Activated T-cell treated with anti-CD3 and anti-CD28 coated beads, Interleukin-2, amount 50 U/mL, for 1 hour (primary cell): ENCODE measurements at places on chromosomes 12 and 14.

DNA sequence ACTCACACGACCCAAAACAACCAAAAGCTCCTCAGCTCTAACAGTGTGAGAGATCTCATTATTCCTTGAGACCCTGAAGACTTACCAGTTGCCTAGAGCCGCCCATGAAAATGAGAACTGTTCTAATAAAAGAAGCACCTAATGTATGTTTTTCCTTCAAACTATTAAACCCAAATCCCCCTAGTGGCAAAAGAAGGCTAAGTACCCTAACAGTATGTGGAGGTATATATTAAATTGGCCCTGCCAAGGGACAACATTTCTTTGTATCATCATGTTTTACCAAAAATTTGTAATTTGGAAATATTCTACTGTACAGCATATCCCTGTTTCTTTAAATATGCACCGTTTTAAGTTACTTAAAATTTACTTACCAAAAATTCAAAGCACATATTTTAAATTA, 38.0 kb upstream of the PPFIA2 start:
- no peak for DNase-seq

DNA sequence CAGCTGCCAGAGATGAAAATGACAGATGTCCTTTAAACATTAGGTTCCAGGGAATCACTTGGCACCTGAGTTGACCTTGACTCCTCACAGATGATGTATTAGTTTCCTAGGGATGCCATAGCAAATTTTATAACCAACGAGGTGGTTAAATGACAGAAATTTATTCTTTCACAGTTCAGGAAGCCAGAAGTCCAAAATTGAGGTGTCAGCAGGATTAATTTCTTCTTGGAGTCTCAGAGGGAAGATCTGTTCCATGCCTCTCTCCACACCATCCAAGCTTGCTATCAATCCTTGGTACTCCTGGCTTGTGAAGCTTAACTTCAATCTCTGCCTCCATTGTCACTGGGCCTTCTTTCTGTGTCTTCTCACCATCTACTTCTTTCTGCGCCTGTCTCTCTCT, 249.7 kb upstream of the BTG1 start:
- DNase-seq = no peak

- no peak for DNase-seq
These were observed 59.6 kb upstream of the CPSF6 start for GRCh38 chr12:69179786-69180185.

GRCh38 chr12:32240831-32241230, 134.2 kb downstream of the BICD1 start:
- no peak for DNase-seq

- no peak for DNase-seq
These were observed 4.3 kb downstream of the LRRC74A start for GRCh38 chr14:76830556-76830955.

GRCh38 chr12:42892702-42893551, 303.4 kb upstream of the PRICKLE1 start:
- DNase-seq = no peak

GRCh38 chr12:66345956-66346355, 43.7 kb downstream of the HELB start:
- DNase-seq = no peak

DNA sequence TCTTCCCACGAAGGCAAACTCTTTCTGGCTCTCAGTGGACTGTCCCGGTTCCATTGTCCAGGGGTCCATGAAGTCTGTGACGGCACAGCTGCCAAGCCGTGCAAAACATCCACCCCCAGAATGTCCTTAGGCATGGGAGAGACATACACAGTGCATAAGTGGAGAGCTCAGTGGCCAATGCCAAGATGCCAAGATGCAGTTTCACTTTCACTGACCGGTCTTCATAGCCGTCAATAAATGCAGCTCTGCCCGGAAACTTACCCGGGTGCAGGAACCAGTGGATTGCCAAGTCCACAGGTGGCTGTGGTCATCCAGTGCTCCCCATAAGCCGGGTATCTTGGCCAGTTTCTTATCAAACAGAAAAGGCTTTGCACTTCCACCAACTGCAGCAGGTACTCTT, 162.3 kb downstream of the PTCSC3 start:
- DNase-seq = no peak

GRCh38 chr12:112740387-112740934, 51.1 kb upstream of the RPH3A start:
- DNase-seq = no peak

GRCh38 chr14:47763188-47763854, 87.9 kb upstream of the MDGA2 start:
- DNase-seq = no peak

GRCh38 chr12:2258025-2258424, 205.2 kb downstream of the CACNA1C start:
- DNase-seq = no peak

- DNase-seq = peak; percentile 48
These were observed 3.1 kb downstream of the CDH24 start for GRCh38 chr14:23054000-23054811.

- no peak for DNase-seq
These were observed 3.0 kb downstream of the NPFF start for GRCh38 chr12:53504004-53504920.

DNA sequence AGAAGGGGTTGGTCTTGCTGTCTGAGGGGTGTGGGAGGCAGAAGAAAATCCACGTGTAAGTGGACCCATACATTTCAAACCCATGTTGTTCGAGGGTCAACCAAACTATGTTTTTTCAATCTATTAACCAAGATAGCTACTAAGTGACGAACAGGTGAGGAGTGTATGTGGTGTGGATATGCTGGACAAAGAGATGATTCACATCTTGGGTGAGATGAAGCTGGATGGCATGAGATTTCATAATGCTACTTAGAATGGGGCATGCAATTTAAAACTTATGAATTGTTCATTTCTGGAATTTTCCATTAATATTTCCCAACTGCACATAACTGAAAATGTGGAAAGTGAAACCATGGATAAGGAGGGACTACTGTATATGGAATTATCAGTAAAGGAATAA, 17.9 kb upstream of the KTN1 start:
- DNase-seq = no peak

DNA sequence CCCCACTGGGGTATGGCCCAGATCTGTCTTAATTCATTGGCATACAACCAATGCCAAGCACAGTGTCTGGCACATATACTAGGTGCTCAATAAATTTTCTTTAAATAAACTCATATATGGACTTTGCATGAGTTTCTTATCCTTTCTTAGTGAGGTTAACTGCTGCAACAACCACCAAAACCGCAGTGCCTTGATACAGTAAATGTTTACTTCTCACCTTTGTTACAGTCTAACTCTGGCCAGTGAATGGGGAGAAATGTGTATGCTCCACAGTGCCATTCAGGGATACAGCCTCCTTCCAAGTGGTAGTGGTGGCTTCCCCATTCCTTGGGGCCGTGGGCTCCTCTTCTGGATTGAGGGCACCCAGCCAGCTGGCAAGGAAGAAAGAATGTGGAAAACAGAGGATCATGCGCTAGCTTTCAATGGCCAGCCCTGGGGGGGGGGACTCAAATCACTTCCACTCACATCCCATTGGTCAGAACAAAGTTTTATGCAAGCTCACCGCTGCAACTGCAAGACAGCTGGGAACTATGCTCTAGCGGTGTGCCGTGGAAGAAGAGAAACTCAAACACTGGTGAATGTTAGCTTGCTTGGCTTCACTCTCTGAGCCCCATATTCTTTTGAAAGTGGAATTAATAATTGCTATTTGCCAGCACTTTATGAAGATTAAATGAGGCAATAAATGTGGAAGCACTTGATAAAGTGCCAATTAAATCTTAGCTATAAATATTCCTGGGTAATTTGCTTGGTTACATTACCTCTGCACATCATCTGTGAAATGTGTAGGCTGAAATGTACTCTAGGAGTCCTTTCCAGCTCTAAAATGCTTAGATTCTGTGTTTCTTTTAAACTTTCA, 51.0 kb upstream of the SOCS2 start:
- no peak for DNase-seq

GRCh38 chr12:105922670-105923102, 216.1 kb downstream of the NUAK1 start:
- DNase-seq = no peak

DNA sequence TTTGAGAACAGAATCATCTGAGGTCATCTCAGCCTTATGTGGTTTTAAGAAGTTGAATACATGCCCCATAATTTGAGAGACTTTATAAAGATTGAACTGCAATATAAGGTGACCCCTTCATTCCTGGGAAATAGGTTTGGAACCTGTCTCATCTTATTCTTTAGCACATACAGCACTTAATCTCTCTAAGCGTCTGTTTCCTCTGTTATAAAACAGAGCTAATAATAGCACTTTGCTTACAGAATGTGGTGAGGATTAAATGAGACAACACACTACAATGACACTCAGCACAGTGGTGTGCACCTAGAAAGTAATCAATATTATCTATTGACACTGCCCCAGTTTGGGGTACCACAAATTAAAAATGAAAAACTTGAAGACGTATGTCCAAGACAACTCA, 102.1 kb downstream of the DUSP6 start:
- no peak for DNase-seq

DNA sequence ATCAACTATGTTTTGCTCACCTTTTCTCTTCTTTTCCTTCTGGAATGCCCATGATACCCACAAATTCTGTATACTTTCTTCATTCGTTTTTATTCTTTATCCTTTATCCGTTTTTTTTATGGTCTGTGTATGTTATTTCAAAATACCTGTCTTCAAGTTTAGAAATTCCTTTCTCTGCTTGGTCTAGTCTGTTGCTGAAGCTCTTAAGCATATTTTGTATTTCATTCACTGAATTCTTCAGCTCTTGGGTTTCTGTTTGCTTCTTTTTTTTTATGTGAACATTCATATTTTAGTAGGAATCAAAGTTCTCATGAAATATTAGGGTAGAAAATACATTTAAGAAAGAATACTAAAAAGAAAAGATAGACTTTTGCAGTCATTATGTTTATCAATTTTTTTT, 22.7 kb upstream of the GTF2A1 start:
- no peak for DNase-seq

- no peak for DNase-seq
These were observed 15.5 kb downstream of the PLEKHA5 start for GRCh38 chr12:19144985-19145384.

GRCh38 chr12:96402061-96402460, 1.8 kb upstream of the CDK17 start:
- no peak for DNase-seq

DNA sequence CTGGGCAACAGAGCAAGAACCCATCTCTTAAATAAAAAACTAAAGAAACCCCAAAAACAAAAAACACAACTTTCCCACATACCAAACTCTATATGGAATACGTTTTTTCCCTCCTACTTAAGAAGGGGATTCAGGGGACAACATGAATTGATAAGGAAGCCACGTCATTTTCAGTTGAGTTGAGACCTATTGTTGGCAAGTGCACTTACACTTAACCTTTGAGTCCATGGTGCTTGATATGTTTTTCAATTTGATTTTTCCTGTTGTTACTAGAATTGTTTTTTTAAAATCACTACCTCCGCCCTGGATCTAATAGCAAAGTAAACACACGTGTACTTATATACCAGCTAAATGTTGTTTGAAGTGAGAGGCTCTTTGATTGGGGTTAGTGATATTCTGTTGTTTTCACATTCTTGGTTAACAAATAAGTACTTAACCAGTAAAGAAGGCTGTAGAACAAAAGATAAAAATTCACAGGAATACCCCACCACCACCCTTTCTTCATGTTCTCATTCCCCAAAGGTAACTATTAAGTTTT, 2.0 kb downstream of the FAM177A1 start:
- DNase-seq = no peak

GRCh38 chr14:68705741-68706283, 87.1 kb downstream of the ZFP36L1 start:
- no peak for DNase-seq

- no peak for DNase-seq
These were observed 18.6 kb downstream of the DDX24 start for GRCh38 chr14:94062344-94062940.

- no peak for DNase-seq
These were observed 28.7 kb downstream of the PPP2R5C start for GRCh38 chr14:101790232-101790631.

DNA sequence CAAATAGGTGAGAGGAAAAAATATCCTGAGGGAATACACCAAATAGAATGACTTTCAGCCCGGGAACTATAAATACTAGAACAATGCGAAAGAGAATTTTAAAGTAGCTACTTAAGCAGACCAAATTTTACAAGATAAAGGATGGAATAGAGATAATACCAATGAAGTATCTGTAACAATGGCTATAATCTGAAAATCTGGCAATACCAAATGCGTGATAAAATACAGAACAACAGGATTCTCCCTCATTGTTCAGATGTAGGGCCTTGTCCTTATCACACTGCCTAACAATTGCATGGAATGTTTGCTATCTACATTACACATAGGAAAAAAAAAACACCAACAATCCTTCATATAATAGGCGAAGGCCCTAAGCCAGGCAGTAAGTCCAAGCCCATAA, 815.4 kb upstream of the MDGA2 start:
- no peak for DNase-seq

- DNase-seq = no peak
These were observed 163.4 kb downstream of the AKAP6 start for GRCh38 chr14:32492457-32492856.
